ENCODE measurements at places on chromosomes 7 and 10.

DNA sequence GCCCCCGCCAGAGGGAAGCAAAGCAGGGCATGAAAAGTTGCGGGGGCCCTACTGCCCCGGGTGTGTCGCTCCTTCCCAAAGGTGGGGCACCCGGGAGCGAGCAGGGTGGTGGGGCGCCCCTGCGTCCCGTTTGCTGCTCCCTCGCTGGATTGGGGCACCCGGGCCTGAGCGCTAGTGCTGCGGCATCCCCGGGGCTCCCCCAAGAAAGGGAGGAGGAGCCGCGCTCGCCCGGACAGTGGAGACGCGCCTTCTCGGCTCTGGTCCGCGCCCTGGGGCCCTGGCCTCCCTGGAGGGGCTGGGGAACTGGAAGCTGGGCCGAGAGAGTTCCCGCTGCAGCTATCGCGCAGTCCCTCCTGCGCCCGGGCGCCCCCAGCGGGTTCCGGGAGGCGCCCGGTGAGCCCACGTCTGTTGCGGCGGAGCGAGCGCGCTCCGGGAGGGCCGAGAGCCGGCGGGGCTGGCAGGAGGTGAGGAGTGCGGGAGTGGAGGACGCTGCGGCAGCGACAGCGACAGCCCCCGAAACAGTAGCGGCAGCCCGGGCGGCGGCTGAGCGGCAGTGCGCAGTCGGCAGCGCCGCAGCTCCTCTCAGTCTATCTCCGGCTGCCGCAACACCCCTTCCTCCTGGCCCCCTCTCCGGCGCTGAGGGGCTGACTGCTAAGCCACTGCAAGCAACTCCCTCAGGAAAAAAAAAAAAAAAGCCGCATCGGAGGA is 504 bp upstream of the BMPER start:
- DNase-seq = no peak

GRCh38 chr10:57979491-57979890 is 288.2 kb downstream of the IPMK start:
- no peak for DNase-seq

GRCh38 chr7:131122394-131122793 is 205.3 kb upstream of the MKLN1 start:
- no peak for DNase-seq

DNA sequence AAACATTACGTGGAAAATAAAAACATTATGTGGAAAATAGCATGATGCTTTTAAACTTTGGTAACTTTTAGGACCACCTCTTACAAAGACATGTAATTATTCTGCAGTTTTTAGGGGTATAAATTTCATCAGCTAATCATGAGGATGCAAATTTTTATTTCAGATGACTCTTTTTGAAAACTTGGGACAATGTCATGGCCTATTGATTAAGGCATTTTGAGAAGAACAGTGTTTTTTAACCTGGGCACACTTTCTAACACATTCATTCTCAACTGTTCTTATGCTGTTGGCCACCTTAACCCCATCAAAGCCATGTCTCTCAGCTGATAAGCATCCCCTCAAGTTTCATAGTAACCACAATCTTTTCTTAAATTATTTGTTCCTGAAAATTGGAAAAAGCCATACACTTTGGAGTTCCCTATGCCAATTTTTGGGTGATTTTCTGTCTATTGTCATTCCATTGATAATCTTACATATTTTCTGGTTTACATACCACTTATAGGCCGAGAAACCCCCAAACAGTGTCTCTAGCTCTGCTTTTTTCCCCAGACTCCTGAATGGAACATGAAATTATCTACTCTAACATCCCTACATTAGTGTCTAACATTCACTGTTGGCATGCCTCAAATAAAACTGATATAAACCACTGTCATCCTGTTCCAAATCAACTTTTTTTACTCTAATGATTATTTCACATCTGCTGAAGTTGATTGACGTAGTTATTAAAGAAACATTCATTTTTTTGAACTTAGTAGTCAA is 14.6 kb downstream of the AKR1C3 start:
- DNase-seq = no peak

GRCh38 chr7:143096146-143096545 is 35.7 kb upstream of the PIP start:
- DNase-seq = no peak

- no peak for DNase-seq
Measured at GRCh38 chr10:27241010-27241651, 534 bp upstream of the ACBD5 start.

Data from stimulated activated CD4-positive, alpha-beta T cell treated with anti-CD3 and anti-CD28 coated beads, Interleukin-15, amount 100 ng/mL, for 48 hours (primary cell).